IPS DF 6.9 (cell line): ENCODE measurements at places on chromosomes 1 and 21.

- no peak for DNase-seq
Observed at GRCh38 chr1:111709986-111710385, 29.2 kb downstream of the INKA2 start.

DNA sequence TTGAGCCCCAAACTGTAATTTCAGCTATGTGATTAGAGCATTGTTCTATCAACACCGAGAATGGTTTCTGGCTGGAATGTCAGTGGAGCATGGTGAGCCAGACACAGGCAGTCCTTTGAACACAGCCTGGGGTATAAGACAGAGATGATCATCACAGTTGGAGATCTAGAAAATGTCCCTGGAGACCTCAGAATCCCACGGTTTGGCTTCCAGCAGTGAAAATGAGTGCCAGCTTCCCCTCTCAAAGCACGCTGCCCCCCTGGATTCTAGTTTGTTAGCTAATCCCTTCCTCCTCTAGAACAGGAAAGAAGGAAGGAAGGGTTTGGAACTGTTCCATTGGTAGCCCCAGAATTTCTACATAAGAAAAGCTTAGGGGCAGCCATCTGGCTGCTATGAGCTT lies 59.9 kb upstream of the JAK1 start:
- no peak for DNase-seq

DNA sequence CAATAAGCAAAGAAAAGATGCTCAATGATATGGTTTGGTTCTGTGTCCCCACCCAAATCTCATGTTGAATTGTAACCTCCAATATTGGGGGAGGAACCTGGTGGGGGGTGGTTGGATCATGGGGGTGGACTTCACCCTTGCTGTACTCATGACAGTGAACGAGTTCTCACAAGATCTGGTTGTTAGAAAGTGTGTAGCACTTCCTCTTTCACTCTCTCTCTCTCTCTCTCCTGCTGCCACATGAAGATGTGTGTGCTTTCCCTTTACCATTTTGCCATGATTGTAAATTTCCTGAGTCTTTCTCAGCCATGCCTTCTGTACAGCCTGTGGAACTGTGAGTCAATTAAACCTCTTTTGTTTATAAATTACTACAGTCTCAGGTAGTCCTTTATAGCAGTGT lies 248.4 kb downstream of the HHIPL2 start:
- no peak for DNase-seq

- no peak for DNase-seq
Observed at GRCh38 chr1:247218121-247218651, 37.7 kb upstream of the VN1R5 start.

- no peak for DNase-seq
Observed at GRCh38 chr1:170804419-170804818, 130.9 kb upstream of the MROH9 start.

GRCh38 chr1:46081206-46081605 lies 51.2 kb downstream of the PIK3R3 start:
- DNase-seq: no peak

- no peak for DNase-seq
Observed at GRCh38 chr21:40339050-40339449, 471.8 kb downstream of the PCP4 start.

DNA sequence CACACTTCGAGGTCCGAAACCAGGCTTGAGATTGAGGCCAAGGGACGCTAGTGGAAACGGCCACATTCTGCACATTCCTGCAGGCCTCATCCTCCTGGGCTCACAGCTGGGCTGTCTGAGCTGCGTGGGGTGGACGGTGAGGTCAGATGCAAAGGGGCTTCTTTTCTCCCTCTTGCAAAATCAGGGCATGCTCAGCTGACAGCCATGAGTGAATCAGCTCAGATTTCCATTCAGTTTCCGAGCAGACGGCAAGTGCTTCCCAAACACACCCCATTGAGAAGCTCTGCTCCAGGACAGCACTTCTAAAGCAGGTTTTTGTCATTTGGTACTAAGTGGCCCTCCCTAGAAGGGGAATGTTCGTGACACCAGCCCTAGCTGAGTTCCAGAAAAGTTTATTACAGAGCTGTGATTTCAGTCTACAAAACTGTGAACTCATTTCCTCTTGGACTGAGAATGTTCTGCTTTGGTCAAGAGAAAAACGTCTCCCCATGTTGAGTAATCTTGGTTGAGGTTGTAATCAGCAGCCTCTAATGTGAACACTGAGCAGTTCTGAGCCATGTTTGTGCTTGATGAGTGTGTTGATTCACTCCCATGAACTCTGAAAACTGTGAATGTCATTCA lies 10.0 kb downstream of the PDPN start:
- DNase-seq: no peak

GRCh38 chr1:39701049-39701439 lies 9.8 kb upstream of the HPCAL4 start:
- no peak for DNase-seq

DNA sequence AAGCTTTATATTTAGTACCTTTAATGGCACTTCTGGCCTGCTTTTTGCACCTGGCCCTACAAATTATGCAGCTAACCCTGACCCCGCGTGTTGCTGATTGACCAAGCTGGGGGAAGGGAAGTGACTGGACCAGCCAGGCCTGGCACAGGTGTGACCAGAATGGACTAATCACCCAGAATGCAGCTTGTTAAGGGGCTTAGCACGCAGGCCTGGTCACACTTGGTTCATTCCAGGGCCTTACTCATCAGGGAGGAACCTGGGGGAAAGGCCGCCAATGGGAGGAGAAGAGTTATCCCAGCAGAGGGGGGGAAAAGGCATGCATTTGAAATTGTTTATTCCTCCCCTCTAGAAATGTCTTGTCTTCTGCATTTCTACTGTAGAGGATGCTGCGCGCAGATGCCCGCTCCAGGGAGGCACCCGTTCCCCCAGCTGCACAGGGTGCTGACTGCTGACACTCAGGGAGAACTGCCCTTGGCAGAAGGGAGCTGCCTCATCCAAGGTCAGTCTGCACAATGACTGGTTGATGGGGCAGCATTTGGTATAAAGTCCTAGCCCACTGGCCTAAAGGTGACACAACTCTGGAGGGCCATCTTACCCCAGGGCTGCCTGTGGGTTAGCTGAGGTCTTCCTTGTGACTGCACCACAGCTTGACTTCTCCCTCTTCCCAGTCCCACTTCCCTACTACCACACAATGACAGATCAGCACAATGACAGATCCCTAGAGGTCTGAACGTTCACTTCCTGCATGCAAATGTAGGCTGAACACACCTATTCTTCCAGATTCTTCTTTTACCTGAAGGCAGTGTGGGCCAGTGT lies 29.0 kb downstream of the DHCR24 start:
- no peak for DNase-seq

DNA sequence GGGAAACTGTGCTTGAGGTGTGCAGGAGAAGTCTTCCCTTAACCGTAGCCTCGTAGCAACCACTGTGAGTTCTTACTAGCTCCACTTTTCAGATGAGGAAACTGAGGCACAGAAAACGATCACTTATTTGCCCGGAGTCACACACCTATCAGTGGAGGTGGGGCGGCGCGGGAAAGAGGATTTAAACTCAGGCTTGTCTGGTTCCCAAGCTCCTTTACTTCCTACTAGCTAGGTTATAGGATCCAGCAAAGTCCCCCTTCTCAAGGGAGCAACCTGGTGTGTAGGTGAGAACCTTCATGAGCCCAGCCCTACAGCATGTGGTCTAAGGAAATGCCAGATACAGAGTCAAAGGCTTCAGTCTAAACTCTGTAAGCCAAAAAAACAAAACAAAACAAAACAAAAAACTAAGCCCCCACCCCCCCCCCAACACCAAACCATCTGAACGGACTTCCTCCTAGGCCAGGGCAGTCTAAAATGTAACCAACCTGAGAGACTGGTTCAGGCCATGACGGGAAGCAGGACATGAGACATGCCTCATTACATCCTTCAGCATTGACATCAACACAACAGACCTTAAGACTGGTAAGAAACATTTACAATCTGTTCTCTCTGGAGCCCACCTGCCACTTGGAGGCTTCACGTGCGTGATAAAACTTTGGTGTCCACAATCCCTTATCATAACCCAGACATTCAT lies 709 bp upstream of the FBXO42 start:
- no peak for DNase-seq

- DNase-seq: no peak
Observed at GRCh38 chr1:64263335-64263734, 59.9 kb downstream of the UBE2U start.

GRCh38 chr1:34640654-34641401 lies 114.0 kb upstream of the GJB5 start:
- DNase-seq: no peak

- no peak for DNase-seq
Observed at GRCh38 chr1:222251847-222252246, 296.1 kb downstream of the HHIPL2 start.

DNA sequence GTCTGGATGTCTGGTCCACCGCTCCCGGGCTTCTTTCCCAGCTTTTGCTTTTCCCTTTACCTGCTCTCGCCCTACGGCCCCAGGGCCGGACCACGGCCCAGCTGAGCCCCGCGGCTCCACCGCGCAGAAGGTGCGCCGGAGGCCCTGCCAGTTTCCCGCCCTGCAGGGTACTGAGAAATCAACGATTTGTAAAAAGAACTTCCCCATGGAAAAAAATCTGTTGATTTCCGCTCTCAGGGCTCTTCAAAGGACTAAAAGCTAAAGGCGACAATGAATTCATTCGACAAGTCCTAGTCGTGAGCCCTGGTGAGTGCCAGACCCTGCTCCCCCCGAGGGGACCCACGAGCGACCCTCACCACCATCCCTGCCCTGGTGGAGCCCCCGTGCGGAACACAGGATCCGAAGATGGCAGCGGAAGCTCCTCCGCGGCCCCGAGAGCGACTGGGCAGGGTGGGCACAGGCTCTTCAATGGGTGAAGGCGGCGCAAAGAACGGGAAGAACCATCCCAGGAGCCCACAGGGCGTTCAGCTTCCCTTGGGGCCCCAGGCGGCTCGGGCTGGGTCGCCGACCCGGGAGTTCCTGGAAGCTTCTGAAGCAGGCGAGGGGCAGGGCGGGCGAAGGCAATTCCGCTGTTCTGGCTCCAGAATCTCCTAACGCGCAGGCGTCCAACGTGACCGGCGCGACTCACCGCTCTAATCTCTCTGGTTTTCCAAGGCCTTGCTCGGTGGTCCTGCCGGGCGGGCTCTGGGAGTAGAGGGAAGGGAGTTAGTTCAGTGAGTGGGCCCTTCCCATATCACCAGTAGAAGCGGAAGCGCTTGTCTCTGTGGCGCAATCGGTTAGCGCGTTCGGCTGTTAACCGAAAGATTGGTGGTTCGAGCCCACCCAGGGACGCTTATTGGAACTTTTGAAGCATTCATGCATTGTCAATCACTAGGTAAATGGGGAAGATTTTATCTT lies 6.6 kb upstream of the RNU1-2 start:
- DNase-seq: peak; percentile 85

DNA sequence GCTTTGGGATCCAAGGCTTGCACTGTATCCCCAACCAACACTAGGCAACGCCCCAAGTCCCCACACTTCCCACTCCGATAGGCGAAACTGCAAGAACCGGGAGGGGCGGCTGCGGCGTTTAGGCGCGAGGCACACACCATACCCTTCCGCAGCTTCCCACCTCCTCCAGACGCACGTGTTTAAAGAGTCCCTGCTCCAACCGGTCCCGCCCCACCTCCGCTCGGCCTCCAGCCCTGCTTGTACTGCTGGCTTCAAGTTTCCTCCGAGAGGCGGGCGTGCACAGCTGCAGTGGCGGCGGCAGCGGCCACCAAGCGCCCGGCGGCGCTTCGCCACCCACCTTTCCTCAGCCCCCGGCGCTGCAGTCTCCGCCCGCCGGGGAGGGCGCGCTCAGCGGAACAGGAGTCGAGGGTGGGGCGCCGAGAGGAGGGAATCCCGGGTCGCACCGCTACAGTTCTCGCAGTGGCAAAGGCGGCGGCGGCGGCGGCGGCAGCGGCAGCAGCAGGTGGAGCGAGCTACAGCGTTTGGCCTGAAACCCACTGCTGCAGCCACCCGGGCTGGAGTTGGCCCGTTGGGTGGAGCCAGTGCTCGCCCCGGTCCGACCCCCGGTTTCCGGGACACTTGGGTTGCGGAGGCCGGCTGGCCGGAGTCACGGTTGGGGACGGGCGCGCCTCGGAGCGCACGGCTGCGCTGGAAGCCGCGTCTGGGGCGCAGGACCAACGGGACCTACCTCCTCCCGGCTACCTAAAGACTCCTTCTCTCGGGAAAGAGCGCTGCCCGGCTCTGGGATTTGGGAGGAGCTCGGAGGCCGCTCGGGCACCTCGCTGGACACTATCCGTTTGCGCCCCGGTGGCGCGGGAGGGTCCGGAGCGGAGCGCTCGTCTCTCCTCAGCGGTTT lies at the start of gene CNIH3:
Gene CNIH3 (plus strand): TSS at position 457 of the 895 bp plus-strand sequence. CDS start 858 bp downstream, outside the sequence.
- DNase-seq: no peak

DNA sequence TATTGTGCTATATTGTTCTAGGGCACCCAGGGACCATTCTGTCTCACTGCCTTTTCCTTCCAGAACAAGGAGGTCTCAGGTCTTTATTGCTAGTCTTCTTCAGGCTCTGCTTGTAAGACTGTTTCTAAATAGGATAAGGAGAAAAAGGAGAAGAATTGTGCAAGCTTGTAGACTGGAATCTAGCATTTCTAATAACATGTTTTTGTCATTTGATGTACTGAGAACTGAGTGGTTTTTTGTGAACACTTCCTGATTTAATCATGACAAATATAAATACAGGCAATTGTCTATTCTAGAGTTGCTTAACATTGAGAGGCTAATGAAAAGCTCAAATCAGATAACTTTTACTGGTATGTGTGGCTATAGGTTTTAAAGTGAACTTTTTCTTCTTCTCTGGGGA lies 77.6 kb downstream of the CLIC4 start:
- DNase-seq: no peak

GRCh38 chr1:77514921-77515776 lies 167.3 kb downstream of the ZZZ3 start:
- DNase-seq: peak; percentile 61

DNA sequence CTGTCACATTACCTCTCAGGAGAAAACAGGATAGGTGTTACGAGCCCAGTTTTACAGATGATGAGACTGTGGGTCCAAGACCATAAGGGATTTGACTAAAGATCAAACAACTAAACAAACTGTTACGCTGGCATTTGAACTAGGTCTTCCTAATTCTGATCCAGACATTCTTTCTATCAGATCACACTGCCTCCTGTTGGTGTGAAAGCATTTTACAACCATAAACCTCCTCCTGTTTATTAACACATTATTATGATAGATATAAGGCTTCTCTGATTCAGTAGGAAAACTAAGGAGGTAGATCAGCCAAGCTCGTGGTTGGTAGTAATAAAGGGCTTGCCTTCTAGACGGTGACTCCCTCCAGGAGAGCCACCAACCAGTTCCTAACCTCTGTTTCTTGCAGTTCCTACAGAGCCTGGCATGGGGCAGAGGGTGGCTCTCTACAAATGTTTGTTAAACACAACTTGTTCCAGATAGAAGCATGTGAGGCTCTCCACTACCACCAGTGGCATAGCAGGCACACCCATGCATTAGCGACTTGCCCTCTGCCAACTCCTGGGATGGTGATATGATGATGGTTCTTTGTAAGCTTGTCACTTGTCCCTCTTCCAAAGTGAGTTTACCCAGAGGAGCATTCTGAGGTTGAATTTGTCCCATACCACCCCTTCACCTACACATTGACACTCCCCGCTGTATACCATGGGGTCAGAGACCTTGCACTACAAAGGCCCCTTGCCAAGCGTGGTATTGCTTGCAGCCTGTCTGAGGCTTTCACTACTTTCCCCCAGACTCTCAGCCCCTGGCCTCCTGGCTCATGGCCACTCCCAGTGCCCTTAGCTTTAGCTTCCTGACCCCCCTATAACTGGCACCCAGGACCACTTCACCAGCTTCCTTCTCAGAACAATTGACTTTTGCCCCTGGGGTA lies 96.4 kb upstream of the HOOK1 start:
- no peak for DNase-seq
